ENCODE measurements at places on chromosomes 5 and 9. TPM values are rescaled to one million over a fixed set of nuclear protein-coding genes. Genes with fewer than 3 reads are reported as not detected.

Gene NAIP
- total RNA-seq = 3.4 TPM

Gene PCDHA12
- not detected for total RNA-seq

Gene PHF2
- total RNA-seq = 25.0 TPM

GRCh38 chr9:13586587-13587374, 307.3 kb upstream of the MPDZ start:
- H3K27ac ChIP-seq = no peak overlapping the region
- no peaks in the 10 kb centered on the region for H3K36me3 ChIP-seq
- DNase-seq = no peak
- H3K27me3 ChIP-seq = no peaks in the 10 kb centered on the region
- no peak overlapping the region for H3K4me3 ChIP-seq
- no peaks in the 10 kb centered on the region for H3K4me1 ChIP-seq

- H3K4me1 ChIP-seq = no peaks in the 10 kb centered on the region
- no peak overlapping the region for H3K27ac ChIP-seq
Measured at GRCh38 chr5:164148292-164148691, 642.9 kb downstream of the MAT2B start.

- no peak for DNase-seq
- no peaks in the 10 kb centered on the region for H3K36me3 ChIP-seq
- no peaks in the 10 kb centered on the region for H3K4me1 ChIP-seq
- no peak overlapping the region for H3K4me3 ChIP-seq
Measured at GRCh38 chr5:168822745-168823281, 243.6 kb upstream of the PANK3 start.

- H3K27ac ChIP-seq = no peak overlapping the region
- no peak for DNase-seq
- no peaks in the 10 kb centered on the region for H3K27me3 ChIP-seq
- no peaks in the 10 kb centered on the region for H3K36me3 ChIP-seq
- H3K4me1 ChIP-seq = no peaks in the 10 kb centered on the region
- H3K4me3 ChIP-seq = no peak overlapping the region
Measured at GRCh38 chr5:148794275-148794674, 32.1 kb upstream of the ADRB2 start.

GRCh38 chr9:109241207-109241606, 74.2 kb upstream of the FRRS1L start:
- H3K27ac ChIP-seq = no peak overlapping the region
- H3K36me3 ChIP-seq = no peaks in the 10 kb centered on the region
- no peaks in the 10 kb centered on the region for H3K4me1 ChIP-seq
- no peaks in the 10 kb centered on the region for H3K27me3 ChIP-seq
- no peak for DNase-seq

- DNase-seq = no peak
- H3K36me3 ChIP-seq = no peaks in the 10 kb centered on the region
- no peak overlapping the region for H3K4me3 ChIP-seq
- H3K4me1 ChIP-seq = no peaks in the 10 kb centered on the region
- no peak overlapping the region for H3K27ac ChIP-seq
- no peaks in the 10 kb centered on the region for H3K27me3 ChIP-seq
Measured at GRCh38 chr9:102700936-102701335, 294.2 kb upstream of the CYLC2 start.

DNA sequence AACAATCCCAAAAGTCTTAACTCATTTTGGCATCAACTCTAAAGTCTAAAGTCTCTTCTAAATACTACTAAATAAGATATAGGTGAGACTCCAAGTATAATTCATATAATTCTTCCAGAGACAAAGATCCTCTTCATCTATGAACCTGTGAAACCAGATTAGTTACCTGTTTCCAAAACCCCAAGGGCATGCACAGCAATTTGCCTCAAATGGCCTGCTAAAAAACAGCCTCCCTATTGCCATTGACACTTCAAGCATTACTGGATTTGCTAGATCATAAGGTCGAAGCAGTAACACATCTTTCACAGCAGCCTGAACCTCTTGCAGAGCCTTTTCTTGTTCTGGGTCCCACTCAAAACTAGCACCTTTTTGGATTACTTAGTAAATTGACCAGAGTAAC, 20.3 kb upstream of the GABRG2 start:
- no peaks in the 10 kb centered on the region for H3K36me3 ChIP-seq
- no peak overlapping the region for H3K27ac ChIP-seq
- H3K27me3 ChIP-seq = no peaks in the 10 kb centered on the region
- H3K4me1 ChIP-seq = no peaks in the 10 kb centered on the region

- H3K36me3 ChIP-seq = no peaks in the 10 kb centered on the region
- H3K27ac ChIP-seq = no peak overlapping the region
- H3K4me3 ChIP-seq = no peak overlapping the region
- H3K27me3 ChIP-seq = no peaks in the 10 kb centered on the region
Measured at GRCh38 chr9:16267281-16268066, 603.0 kb downstream of the BNC2 start.

DNA sequence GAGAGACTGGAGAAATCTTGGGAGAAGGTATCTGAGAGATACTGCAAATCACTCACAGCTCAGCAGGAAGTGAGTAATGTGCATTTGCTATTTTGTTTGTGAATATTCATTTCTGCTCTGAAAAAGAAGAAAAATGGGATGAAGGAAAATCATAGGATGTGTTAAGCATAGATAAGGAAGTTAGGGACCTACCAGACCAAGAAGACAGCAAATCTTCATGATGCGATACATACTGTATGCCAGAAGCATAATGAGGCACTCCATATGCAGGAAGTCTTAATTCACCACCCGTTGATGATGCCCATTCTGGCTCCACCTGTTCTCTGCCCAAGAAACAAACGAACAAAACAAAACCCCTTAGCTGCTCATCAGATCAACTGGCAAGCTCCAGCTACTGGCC, 6.1 kb upstream of the DAPK1 start:
- no peak for DNase-seq
- H3K4me3 ChIP-seq = no peak overlapping the region
- H3K4me1 ChIP-seq = no peaks in the 10 kb centered on the region
- no peaks in the 10 kb centered on the region for H3K36me3 ChIP-seq
- H3K27ac ChIP-seq = no peak overlapping the region

DNA sequence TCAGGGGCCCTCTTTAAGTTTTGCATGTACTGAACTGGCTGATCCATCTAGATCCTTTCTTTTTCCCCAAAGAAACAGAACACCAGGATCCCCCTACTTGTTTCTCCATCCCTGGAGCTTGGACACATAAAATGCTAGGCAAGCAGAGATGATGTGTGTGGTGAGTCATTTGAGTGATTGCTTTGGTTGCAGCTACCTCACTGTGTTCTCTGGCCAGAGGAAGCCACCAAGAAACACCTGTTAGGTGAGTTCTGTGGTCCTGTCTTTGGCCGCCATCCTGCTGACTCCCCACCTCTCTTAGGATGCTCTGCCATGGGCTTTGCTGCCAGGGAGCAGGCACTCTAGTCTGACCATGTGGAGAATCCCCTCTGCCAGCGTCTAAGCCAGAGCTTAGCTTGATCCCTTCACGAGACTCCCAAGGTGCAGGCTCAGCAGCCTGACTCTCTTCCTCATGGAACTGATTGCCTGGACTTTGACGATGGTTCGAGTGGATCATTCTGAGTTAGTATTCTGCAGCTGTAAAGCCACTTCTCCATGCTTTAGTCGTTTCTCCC, 27.3 kb upstream of the DENND1A start:
- no peak overlapping the region for H3K27ac ChIP-seq
- H3K4me3 ChIP-seq = no peak overlapping the region
- H3K36me3 ChIP-seq = no peaks in the 10 kb centered on the region
- no peak for DNase-seq
- no peaks in the 10 kb centered on the region for H3K4me1 ChIP-seq
- no peaks in the 10 kb centered on the region for H3K27me3 ChIP-seq

DNA sequence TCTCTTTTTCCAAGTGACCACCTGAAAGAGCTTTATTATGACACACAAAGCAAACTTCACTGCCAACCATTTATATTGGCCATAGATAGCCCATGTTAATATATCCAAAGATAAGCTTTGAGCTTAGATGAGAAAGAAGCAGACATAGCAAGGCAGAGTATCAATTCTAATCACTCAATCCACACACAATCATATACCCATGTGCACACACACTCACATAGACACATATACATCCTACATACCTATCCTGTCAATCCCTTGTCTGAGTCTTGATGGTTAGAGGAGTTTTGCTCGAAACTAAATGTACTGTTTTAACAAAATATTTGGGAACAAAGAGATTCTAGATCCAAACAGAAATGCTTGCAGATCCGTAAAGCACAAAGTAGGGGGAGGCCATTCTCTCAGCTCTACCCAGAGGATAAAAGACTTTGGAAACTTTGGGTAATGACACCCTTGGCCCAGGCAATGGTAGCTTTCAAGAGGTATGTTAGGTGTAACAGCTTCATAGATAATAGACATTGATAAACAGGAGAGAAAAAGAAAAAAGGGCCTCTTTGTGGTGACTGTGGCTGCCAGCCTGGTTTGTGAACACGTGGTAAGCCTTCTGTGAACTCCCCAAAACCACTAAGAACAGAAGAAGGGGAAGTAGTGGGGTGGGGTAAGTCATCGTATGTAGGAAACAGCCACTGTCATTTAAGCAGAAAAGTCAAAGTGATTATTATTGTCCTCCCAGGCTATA, 121.6 kb downstream of the TLR4 start:
- H3K4me1 ChIP-seq = peaks cover 27% of the 10 kb centered on the region
- no peak overlapping the region for H3K27ac ChIP-seq
- no peaks in the 10 kb centered on the region for H3K36me3 ChIP-seq
- no peak overlapping the region for H3K4me3 ChIP-seq
- H3K27me3 ChIP-seq = peaks cover 3% of the 10 kb centered on the region
- DNase-seq = peak; percentile 59

DNA sequence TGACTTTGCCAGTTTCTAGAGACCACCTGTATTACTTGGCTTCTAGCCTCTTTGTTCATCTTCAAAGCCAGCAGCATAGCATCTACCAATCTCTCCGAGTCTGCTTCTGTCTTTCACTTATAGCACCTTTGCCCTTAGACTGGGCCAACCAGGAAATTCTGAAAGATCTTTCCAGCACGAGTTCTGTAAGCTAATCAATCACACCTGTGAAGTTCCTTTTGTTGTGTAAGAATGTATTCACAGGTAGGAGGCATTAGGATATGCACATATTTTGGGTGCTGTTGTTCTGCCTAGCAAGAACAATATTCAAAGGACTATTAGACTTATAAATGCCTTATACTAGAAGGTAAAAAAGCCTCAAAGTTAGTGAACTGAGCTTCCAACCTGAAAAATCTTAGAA, 232.1 kb downstream of the CDH12 start:
- no peaks in the 10 kb centered on the region for H3K36me3 ChIP-seq
- H3K27me3 ChIP-seq = no peaks in the 10 kb centered on the region
- H3K4me1 ChIP-seq = no peaks in the 10 kb centered on the region
- DNase-seq = no peak

DNA sequence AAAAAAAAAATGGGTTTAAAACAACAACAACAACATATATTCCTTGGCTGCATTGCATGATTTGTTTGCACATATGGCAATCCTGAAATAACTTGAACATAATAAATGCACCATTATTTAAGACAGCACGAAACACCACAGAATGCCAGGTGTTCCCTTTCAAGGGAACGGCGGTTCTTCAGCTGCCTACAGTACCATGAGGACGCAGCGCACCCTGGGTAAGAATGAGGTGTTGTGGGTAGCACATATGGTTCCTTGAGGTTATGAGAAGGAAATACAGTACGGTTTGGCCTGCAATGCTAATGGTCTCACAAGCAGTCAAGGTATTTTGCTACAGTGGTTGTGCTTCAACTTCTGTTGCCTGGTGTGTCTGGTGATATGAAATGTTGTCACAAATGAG, 174.8 kb downstream of the SLC12A2 start:
- H3K36me3 ChIP-seq = no peaks in the 10 kb centered on the region
- no peak for DNase-seq

- H3K4me3 ChIP-seq = no peak overlapping the region
- no peak overlapping the region for H3K27ac ChIP-seq
- no peaks in the 10 kb centered on the region for H3K36me3 ChIP-seq
- H3K4me1 ChIP-seq = no peaks in the 10 kb centered on the region
Measured at GRCh38 chr9:86445671-86446070, 91.5 kb upstream of the TUT7 start.

DNA sequence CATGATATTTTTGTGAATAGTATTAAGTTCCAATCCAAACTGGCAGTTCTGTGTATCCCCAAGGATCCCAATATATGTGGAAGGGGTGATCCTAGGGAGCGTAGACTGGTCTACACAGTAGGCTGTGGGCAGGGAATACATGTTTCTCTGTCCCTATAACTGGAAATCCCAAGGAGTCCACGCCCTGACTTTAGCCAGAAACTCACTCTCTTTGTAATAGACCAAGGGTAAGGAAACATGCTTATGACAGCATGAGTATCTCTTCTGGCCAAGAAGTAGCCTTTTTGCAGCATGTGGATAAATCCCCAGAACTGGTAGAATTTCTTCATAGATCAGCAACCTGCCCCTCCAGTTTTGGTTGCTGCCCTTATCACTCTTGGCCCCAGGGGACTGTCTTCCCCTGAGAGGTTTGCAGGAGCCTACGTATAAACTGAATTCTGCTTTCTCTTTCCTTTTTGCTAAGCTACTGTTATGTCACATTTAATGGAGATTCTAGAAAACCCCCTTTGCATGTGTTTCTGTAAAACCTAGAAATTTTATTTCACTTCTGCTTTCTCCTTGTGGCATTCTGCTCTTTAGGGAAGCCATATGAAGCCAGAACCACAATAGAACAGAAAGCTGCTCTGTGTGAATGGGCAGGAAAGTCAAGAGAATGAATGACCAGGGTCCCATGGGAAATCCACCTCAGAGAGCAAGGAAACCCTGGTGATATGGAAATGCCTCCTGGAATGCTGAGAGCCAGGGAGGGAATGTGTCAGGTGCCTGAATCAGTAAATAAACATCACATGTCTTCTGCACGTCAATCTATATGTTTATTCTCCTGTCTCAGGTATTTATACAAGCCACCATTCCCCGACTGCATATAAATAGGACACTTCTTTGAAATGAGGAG, 3.5 kb downstream of the IFNA2 start:
- H3K4me1 ChIP-seq = peaks cover 5% of the 10 kb centered on the region
- H3K4me3 ChIP-seq = no peak overlapping the region
- no peak for DNase-seq
- H3K36me3 ChIP-seq = no peaks in the 10 kb centered on the region
- H3K27ac ChIP-seq = no peak overlapping the region

GRCh38 chr9:134324359-134325095, 1.7 kb upstream of the RXRA start:
- H3K27ac ChIP-seq = no peak overlapping the region
- no peak overlapping the region for H3K4me3 ChIP-seq
- no peak for DNase-seq
- peaks cover 19% of the 10 kb centered on the region for H3K4me1 ChIP-seq
- H3K27me3 ChIP-seq = no peaks in the 10 kb centered on the region

Measured in CD8-positive, alpha-beta memory T cell (primary cell).